Heart right ventricle (tissue), 16 donors: ENCODE measurements at places on chromosomes 7 and 10.

DNA sequence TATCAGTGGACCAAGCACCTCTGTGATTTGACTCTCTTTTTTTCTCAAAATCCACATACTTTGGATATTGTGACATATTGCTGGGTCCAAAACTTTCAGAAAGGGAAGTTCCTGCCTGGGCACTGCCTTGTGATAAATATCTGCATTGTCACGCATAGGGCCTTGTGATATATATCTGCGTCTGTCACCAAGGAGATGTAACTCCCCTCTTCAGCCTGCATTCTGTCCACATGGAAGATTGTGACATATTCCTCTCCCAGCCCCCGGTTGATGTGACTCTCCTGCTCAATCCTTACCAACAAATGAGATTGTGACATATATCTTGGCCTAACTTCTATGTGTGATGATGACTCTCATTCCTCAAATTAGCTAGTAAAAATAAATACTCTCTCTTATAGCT lies 25.4 kb upstream of the ZNF107 start:
- DNase-seq, result no peak

DNA sequence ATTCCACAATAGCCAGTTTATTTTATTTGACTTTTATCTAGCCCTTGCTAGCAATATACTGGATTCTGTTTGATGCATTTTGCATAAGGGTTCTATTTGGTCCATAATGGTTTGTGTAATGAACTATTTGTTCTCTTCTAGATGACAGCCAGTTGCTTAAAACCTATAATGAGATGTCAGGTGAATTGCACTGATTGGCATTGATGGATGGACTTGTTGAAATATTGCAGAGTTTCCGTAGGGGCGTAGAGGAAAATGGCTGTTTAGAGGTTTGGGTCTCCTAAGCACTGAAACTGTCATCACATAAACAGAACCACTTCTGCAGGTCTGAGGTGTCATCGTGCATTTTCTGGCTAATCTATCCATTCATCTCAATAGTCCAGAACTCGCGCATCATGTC lies 124.9 kb upstream of the HDAC9 start:
- DNase-seq, result no peak

DNA sequence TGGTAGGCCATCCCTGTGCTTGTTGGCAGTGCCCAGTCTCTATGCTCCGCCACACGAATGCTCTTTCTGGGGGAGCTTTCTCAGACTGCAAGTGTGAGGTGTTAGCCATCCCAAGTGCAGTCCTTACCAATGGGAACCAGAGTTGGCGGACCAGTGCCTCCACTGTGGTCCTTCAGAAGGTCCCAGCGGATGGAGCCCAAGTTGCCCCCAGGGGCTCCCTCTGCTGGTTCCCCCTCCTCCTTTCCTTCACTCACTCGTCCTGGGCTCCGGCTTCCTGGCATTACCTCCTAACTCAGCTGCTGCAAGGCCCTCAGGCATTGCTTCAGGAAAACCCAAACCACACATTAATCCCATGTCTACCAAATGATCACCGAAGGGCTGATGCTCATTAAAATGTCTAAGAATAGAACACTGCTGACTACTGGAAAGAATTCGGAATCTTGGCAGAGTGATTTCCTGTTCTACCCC lies 139.8 kb downstream of the CUBN start:
- DNase-seq, result no peak

DNA sequence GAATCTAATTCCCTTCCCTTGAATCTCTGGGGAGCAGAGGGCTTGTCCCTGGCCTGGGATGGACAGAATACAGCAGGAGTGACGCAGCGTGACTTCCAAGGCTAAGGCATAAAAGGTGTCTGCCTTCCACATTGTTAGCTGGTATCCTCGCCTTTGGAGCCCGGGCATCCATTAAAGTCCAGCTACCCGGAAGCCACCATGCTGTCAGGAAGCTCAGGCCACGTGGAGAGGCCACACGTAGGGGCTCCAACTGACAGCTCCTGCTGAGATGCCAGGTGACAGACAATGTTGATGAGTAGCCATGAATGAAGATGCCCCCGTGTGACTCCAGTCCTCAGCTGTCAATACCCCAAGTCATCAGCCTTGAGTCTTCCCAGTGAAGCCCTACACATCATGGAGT lies 99.9 kb downstream of the OAT start:
- DNase-seq, result no peak

GRCh38 chr7:4144811-4145510 lies 537.1 kb upstream of the FOXK1 start:
- peak; percentile 37 for DNase-seq

DNA sequence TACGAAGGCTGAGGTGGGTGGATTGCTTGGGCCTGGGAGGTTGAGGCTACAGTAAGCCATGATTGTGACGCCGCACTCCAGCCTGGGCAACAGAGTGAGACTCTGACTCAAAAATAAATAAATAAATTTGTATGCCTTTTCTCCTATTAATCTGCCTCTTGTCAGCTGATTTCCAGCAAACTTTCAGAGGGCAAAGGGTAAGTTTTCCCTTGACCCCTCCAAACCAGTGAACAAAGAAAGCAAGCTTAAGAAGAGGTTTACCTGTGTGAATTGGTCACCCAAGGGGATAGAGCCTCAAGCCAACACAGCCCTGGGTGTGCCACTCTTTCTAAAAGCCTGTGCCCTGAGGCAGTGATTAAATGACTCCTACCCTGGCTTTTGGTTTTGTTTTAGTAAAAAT lies 30.8 kb downstream of the GOT1 start:
- DNase-seq, result no peak

DNA sequence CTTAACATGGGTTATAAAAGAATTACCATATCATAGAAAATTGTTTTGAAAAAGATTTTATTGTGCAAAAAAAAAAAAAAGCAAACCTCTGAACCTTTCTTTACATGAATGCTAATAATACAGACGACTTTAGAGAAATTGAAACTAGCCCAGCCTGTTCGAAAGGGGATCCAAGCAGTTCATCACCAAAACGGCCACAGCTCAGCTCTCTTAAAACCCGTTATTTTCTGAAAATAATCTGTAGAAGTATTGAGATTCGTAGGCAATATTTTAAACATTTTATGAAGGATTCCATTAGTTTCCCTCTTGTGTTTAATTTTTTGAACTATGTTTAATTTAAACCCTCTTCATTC lies 9.9 kb upstream of the GSAP start:
- DNase-seq, result no peak

GRCh38 chr10:110376767-110377160 lies 72.0 kb upstream of the SMNDC1 start:
- no peak for DNase-seq

GRCh38 chr7:114364151-114364550 lies 50.5 kb upstream of the FOXP2 start:
- DNase-seq, result no peak

DNA sequence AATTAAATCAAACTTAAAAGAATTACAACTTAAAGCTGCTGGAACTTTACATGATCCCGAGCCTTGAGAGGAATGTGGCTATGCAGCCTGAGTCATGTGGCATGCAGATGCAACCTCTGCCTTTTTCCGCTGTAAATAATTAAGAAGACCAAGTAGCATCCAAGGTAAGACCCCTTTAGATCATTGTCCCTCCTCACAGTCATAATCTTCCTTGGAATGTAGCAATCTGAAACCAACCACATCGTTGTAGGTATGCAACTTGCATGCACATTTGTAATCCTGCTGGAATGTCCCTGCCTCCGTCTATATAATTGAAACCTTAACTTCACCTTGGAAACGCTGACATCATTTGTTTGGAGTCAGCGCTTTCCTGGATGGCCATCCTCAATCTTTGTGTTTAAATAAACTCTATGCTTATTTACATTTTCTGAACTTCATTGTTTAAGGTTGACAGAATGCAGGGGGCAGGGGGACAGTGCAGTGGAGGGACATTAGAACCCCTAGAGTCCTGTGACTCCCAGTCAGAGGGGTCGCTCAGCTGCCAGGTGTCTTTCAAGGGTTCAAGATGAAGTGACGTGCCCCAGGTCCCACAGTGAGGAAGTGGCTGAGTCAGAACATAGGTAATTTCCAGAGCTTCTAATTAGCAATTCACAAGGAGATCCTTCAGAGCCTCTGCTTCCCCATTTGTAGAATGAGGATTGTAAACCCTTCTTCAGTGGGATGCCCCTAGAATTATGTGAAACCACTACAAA lies 110.7 kb downstream of the RALA start:
- no peak for DNase-seq

DNA sequence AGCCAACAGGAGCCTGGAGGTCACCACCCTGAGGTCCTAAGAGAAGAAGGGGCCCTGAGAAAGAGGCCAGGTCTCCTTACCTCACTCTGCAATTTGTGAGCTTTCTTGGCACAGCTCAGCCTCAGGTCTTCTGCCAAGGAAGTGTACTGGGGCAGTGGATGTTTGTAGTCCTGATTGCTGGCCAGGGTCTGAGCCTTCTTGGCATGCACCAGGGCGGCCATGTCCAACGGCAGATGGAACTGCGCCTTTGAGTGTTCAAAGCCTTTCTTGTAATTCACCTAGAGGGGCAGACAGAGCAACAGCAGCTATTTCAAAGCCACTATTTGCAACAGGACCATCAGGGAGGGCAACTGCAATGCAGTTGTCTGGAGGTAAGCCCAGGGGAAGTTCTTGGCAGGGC lies 51.7 kb downstream of the NRAP start:
- peak; percentile 35 for DNase-seq

- DNase-seq, result no peak
Measured at GRCh38 chr10:128062331-128062880, 63.8 kb downstream of the MKI67 start.

DNA sequence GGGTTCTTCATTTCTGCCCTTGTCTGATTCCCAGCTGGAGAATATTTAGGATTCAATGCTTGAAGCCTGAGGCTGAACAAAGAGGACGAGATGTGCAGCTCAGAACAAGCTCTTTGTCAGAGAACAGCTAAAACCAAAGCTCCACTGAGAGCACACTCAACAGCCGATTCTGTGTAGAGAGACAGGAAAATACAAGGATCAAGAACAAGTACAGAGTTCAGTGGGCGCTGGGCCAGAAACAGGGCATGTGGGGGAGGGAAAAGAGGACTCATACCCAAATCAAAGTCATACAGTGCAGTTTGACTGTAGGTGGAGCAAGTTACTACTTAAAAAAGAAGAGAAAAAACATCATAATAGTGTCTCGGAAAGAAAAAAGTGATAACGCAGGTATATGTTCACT lies at the start of gene AGMO:
TSS of gene AGMO (minus strand) at position 181 of the 400 bp plus-strand sequence.
- DNase-seq, result peak; percentile 76

- no peak for DNase-seq
Measured at GRCh38 chr10:99487125-99487807, 45.5 kb upstream of the NKX2-3 start.
